WTC11 (cell line): ENCODE measurements at places on chromosomes 3 and 15.
A peak's percentile ranks its signal among the peaks of the same experiment; 100 is the strongest.

DNA sequence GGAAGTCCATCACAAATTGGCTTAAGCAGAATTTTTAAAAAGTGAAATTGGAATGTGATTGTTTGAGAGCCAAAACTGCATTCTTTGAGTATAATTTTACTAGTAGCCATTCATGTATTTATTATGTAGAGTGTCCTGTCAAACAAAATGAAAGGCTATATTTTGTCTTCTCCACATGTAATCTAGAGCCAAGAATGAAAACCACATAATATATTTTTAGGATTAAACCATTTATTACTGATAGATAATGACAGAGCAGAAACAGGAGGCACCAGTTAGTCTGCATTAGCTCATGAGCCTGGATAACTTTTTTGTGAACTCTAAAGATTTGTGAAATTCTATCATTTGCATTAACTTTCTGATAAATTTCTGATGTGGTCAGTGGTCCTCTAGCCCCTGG is 130.2 kb downstream of the FILIP1L start:
- DNase-seq, result no peak

DNA sequence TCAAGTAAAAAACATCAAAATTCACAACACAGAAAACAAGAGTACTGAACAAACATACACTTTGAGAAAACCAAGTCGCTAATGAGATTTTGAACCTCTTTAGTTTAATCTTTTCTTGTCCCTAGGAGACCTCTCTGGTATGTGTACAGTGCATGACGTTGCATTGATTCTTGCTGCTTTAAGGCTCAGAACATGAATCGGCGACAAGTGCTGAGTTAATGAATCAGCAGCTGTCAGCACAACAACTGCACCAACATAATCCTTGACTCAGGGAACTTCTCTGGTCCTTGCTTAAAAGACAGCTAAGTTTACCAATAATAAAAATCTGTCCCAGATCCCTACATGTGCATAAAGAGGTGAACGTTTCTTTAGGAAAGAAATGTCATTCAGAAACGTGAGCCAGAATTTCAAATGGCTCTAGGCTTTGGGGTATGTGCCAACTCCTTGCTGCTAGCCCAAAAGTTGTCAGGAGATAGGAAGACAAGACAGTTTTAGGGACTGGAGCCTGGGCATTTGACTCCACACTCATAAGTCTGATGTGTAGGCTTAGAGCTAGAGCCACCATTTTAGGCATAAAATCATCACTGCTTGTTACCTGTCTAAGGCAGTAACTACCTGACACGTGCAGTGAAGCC is 86.9 kb downstream of the IL5RA start:
- no peak for DNase-seq

GRCh38 chr15:99631255-99631654 is 65.5 kb downstream of the MEF2A start:
- DNase-seq, result no peak

DNA sequence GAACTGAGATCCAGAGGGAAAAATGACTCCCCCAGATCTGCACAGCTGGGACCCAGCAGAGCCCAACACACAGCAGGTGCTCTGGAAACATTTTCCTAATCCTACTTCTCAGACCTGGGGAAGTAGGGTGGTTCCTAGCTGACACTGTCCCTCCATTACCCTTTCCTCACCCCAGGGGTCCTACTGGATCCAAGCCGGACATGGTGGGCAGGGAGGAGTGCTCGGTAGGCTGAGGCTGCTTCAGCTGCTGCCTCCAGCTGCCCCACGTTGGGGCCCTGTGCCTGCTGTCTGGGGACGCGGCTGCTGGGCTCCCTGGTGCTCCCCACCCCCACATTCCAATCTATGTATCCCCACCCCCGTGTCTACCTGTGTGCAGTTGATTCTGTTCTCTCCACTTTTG is 29.8 kb upstream of the SLC6A6 start:
- DNase-seq, result no peak

GRCh38 chr15:45291822-45292582 is 40.0 kb downstream of the SLC28A2 start:
- DNase-seq, result no peak

DNA sequence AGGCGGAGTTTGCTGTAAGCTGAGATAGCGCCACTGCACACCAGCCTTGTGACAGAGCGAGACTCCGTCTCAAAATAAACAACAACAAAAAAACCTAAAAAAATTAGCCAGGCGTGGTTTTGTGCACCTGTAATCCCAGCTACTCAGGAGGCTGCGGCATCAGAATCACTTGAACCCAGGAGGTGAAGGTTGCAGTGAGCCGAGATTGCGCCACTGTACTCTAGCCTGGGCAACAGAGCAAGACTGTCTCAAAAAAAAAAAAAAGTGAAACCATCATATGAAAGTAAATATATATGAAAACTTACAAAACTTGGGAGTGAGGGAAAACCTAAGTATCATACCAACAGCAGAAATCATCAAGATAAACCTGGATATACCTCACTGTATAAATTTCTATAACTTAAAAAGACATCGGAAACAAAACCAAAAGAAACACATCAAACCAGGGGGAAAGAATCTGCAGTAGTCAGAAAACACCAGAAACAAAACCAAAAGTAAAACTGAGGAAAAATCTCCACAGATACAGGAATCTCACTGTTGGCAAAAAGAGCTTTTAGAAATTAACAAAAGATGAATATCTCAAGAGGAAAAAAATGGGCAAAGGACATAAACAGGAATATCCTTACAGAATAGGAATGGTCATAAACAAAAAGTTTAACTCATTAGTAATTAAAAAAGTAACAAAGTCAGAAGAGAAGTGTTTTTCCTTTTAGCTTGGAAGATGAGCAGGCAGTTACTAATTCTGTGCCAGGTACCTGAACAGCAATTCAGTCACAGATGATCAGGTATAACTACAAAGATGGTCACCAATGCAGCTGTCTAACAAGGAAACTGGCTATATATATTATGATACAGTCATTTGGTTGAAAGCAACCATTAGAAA is 41.3 kb downstream of the ETV5 start:
- no peak for DNase-seq

- DNase-seq, result no peak
Observed at GRCh38 chr15:51692154-51692553, 10.9 kb downstream of the SCG3 start.

DNA sequence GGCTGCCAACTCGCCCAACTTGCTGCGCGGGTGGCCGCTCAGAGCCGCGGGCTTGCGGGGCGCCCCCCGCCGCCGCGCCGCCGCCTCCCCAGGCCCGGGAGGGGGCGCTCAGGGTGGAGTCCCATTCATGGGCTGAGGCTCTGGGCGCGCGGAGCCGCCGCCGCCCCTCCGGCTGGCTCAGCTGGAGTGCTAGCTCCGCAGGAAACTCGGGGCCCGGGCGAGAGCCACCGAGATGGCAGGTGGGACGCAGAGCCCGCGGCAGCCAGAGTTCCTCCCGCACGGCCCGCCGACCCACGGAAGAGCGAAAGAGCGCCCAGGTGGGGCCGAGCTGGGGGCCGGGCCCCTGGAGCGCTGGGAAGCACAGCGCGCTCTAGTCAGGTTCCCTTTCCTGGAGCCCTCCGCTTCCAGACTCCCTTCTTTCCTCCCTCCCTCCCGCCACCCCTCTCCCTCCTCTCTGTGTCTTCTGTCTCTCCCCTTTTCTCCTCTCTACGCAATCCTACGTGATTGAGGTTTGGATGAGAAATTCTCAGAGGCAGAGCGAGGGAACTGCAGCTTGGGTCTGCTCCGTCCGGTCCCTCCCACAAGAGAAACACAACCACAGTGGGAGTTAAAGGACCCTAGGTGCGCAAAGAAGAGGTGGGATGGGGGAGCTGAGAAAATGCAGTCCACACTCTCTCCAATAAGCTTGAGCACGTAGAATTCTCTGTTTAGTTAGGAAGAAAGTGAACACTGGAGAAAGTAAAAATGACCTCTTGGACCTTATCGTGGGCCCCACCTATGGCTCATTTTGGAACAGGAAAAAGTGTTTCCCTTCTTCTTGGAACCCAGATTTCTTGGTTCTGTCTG is 317.3 kb downstream of the FGF12 start:
- peak; percentile 34 for DNase-seq

- DNase-seq, result no peak
Observed at GRCh38 chr3:14938954-14939353, 8.4 kb upstream of the NR2C2 start.
